Cardiac muscle cell (in vitro differentiated cells and primary cell): ENCODE measurements at places on chromosomes 11 and 22.

DNA sequence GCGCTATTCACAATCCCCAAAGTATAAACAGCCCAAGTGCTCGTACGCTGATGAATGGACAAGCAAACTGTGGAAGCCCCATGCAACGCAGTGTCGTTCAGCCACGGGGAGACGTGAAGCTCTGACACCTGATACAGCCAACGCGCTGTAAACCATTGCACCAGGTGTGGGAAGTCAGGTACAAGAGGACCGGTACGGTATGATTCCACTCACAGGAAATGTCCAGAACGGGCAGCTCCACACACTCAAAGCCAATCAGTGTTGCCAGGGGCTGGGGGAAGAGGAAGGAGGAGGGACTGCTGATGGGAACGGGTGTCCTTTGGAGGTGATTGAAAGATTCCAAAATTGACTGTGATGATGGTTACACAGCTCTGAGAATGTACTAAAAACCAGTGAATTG lies 64.5 kb downstream of the BRD1 start:
- DNase-seq: no peak

DNA sequence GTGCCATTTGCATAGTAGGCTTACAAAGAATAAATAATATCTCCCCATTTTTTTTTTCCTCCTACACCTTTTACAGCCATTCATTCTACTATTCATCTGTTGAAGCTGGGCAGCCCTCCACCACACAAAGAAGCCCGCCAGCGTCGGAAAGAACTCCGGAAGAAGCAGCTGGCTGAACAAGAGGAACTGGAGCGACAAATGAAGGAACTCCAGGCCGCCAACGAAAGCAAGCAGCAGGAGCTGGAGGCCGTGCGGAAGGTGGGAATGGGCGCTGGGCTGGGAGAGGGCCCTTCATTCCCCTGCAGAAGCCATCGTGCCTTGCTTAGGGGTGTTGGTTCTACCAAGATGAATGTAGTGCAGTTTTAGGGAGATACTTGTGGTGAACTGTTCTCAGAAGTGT lies 68.6 kb downstream of the SWAP70 start:
- DNase-seq: no peak

DNA sequence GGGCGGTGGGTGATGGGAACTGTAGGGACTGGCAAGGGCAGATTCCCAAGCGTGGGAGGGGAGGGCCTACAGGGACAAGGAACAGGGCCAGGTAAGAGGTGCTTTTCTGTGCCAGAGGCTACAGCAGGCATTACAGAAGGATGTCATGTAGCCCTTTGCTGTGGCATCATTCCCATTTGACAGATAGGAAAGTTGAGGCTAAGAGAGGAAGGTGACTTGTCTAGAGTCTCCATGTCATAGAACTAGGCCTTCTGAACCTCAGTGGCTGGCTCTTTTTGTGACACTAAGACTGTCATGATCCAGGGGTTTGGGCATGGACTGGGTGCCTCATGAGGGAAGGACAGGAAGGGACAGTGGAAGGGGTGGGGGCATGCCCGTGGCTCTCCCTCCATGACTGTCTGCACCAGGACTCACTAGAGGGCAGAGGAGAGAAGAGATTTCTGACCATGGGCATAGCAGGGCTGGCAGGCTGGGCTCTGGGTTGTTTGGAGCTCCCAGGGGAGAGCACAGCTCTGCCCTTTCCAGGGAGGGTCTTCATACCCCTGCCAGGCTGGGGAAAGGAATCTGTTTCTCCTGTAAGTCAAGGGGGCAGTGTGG lies 3.2 kb downstream of the MMP11 start:
- DNase-seq: no peak

GRCh38 chr11:81032906-81033305 lies 1592.1 kb upstream of the TENM4 start:
- DNase-seq: no peak

GRCh38 chr22:46812034-46812605 lies 49.7 kb downstream of the TBC1D22A start:
- DNase-seq: no peak

DNA sequence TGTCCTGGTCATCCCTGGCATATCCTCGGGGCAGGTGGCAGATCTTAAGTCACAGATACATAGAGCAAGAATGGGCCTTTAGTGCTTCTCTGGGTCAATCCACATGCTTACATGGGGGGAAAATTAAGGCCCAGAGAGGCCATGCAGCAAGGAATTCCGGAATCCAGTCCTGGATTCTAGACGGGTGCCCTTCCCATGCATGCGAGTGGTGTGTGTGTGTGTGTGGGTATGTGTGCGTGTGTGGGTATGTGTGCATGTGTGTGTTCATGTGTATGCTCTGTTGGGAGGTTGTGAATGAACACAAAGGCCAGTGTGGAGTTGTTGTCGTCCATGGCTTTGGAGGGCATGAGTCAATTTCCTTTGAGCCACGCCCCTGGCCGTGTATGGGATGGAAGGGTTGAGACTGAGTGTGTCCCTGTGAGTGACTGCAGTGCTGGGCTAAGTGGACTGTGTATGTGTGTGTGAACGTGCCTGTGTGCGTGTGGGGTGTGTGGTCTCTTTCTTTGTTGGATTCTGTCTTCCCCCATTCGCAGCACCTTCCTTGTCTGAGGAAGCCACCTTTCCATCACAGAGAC lies 33.4 kb upstream of the EIF3D start:
- DNase-seq: peak; percentile 41

DNA sequence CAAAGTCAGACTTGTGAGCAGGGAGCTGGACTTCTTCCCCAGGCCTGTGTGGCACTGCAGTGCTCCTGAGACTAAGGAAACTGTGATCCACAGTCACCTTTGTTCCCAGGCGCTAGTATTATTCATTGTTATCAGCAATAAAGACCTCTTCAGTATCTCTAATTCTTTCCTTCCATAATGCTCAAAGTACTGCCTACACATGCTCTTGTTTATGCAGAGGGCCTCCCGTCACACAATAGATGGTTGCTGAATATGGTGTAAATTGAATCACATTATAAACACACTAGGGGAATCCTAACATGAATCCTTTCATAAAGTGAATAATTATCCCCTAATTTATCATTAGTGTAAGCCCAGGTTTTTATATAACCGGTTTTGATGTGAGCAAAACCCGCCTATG lies 493.3 kb downstream of the BUD13 start:
- DNase-seq: no peak

DNA sequence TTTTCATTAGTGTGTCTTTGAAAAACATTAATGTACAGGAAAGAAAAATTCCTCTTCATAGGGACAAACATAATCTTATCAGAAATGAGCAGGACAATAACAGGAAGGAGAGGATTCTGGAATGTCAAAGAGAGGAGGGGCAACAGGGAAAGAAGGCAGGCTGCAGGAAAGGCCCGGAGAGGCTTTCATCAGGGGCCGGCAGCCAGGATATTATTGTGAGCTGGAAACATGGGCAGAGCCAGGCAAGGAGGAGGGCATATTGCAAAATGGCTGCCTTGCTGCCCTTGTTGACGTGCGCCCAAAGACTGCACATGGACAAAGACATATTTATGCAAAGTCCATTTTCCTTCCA lies 433.7 kb downstream of the ETS1 start:
- peak; percentile 49 for DNase-seq

GRCh38 chr11:34613552-34614056 lies 7.3 kb upstream of the EHF start:
- no peak for DNase-seq

- no peak for DNase-seq
These were observed 54.0 kb upstream of the SEZ6L start for GRCh38 chr22:26115266-26115665.

DNA sequence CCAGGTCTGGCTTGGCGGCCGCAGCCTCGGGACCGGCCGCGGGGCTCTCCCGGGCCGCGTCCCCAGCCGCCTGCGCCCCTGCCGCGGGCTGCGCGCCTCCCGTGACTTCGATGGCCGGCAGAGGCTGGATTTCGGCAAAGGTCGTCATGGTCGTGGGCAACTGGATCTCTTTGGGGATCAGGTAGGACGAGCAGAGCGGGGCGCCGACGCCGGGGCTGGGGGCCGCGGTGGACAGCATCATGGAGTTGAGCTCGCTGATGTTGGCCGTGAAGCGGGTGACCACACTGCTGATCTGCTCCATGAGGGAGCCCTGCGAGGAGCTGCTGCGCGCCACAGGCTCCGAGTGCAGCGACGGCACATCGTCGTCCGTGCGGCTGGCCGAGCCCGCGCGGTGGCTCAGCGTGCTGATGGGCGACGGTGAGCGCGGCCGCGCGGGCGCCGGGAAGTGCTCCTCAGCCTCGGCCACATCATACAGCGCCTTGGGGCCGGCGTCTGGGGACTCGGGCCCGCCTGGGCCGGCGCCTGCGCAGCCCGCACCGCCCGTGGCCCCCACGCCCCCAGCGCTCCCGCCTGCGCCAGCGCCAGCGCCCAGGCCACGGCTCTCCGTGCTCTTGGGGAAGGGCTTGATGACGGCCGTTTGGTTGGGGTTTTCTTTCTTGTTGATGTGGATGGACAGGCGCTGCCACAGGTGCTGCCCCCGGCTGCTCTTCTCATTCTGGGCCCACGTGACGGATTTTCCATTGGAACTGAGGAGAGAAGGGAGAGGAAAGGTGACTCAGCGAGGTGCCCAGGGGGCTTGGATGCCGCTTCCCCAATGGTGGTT lies 171.4 kb upstream of the CTSC start:
- DNase-seq: peak; percentile 45

DNA sequence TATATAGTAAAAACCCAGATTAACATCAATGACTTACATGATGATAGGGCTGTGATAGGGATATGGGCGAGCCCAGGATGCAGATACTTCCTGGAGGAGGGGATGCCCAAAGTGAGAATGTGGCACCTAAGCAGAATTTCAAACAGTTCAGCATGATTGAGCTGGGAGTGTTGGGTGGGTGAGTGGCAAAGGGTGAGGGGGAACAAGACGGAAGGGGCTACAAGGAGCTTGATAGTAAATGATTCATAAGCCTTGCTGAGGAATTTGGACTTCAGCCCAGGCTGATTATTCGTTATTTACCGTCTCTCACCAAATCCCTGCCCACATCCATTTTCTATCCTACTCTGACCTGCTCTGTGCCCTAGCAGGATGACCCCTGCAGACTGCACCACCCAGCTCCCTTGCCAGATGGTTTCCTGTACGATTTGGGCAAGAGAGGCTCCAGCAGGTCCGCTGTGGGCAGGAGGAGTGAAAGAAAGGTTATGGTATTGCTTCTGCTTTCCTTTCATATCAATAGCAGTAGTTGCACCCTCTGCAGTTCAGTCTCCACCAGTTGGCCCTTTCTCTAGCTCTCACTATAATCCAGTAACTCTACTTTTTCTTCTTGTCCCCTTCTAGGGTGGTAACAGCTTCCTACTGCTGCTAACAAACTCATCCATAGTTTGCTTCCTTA lies 30.3 kb upstream of the SIK2 start:
- DNase-seq: peak; percentile 27

DNA sequence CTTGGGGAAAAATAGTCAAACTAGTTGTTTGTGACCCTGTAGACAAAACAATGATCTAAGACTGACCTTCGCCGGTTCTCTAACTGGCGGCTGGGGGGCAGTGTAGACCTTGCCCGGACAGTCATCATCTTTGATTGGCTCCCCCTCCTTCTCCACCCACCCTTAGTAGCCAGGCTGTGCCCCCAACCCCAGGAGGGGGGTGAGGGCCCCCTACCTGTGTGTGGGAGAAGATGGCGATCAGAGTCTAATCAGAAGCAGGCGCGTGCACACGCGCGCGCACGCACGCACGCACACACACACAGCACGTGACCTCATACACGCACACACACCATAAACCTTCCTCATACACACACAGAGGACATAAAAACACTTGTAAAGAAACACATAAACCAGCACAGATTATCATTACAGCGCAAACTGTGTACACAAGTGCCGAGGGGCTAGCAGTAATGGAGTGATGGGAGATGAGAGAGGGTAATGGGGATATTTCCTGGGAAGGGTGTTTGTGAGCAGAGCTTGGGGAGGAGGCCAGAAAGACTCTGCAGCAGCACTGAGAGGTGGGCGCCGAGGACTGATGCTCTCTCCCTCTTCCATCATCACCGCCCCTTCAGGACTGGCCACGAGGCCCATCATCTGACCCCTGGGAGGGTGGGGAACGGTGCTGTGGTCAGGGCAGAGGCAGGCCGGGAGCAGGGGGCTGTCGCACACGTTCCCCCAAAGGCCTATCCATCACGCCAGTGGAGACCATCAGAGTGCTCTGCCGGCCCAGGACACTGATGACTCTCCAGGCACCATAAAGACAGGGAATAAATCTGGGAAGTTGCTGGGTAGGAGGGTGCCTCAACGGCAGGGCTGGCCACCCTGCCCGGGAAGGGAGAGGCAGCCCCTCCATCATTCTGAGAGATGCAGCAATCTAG lies 12.2 kb downstream of the NECTIN1 start:
- DNase-seq: no peak

GRCh38 chr11:133710241-133710640 lies 135.1 kb downstream of the SPATA19 start:
- DNase-seq: no peak

- no peak for DNase-seq
These were observed 1.3 kb downstream of the PHRF1 start for GRCh38 chr11:577611-577894.

- no peak for DNase-seq
These were observed 109.7 kb downstream of the DCDC1 start for GRCh38 chr11:31259797-31260196.

GRCh38 chr22:40463683-40464082 lies 93.3 kb downstream of the SGSM3 start:
- no peak for DNase-seq

GRCh38 chr11:96538622-96539021 lies 148.8 kb downstream of the JRKL start:
- no peak for DNase-seq

GRCh38 chr11:76919887-76920746 lies 59.4 kb downstream of the ACER3 start:
- peak; percentile 92 for DNase-seq

- DNase-seq: no peak
These were observed 4.1 kb downstream of the MAPK8IP1 start for GRCh38 chr11:45889555-45889954.

- DNase-seq: no peak
These were observed at the start of gene WBP2NL for GRCh38 chr22:41998361-41999261. Gene WBP2NL, plus strand, starts transcription at chr22:41998788. Its CDS starts 31 bp downstream, at chr22:41998819.

GRCh38 chr11:43802509-43802908 lies 78.1 kb upstream of the ALKBH3 start:
- DNase-seq: peak; percentile 44

- peak; percentile 45 for DNase-seq
These were observed 23.9 kb upstream of the ZC3H12C start for GRCh38 chr11:110069158-110069737.

GRCh38 chr11:112593440-112593839 lies 332.8 kb upstream of the PLET1 start:
- no peak for DNase-seq

- no peak for DNase-seq
These were observed 22.4 kb downstream of the CAPN1 start for GRCh38 chr11:65204143-65204542.

DNA sequence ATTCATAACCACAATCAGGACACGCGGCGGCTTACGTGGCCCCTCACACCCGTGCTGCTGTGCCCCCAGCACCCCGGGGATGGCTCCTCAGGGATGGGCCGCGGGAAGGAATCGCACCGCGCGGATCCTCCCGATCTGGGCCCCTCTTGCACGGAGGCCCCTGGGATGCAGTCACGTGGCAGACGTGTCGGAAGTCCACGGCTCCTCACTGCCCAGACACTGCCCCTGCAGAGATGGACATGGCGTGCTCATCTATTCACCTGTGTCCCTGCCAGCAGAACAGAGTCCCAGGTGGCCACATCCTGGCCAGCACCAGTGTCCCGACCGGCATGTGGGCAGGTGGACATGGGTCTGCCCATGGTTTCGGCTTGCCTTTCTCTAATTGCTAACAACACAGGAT lies 12.8 kb downstream of the MOB2 start:
- DNase-seq: no peak

GRCh38 chr22:22746061-22746962 lies 101.9 kb downstream of the GGTLC2 start:
- DNase-seq: no peak

GRCh38 chr22:30054764-30055069 lies 25.5 kb upstream of the HORMAD2 start:
- DNase-seq: no peak

- no peak for DNase-seq
These were observed at the start of gene SCGB1D1 for GRCh38 chr11:62190011-62190410. Gene SCGB1D1, plus strand, starts transcription at chr11:62190216. Its CDS starts 69 bp downstream, at chr11:62190285.
